NCI-H774 (cell line): ENCODE measurements at places on chromosomes 5 and 9.

DNA sequence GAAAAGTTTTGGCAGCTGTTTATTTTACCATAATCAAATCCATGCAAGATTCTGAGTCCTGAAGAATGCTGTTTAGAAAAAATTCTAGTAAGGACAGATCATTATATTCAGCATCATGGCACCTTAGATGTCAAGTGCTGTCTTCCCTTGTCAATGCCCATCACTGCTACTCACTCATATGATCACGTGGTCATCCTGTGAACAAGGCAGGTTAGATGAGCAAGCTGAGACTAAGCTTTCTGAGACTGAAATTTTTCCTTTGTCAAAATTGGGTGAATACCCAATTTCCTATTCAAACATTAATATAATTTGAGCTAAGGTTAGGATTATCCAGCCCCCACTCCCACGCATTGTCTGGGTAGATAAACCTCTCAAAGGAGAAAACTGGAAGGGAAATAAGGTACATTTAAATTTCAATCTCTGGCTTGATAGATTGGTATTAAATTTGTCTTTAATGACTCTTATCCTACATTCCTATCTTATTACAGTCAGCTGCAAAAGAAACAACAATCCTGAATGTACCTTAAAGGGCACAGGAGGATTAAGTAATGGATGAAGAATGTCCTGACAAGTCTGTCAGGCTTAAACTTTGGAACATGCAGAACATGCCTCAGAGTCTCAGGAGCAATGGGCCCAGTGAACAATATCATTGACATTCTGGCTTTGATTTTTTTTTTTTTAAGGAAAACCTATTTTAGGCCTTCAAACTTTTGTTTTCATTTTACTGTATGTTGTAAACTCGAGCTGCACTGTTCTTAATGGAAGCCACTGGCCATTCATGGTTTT lies 148.7 kb upstream of the RANBP3L start:
- no peak for DNase-seq

DNA sequence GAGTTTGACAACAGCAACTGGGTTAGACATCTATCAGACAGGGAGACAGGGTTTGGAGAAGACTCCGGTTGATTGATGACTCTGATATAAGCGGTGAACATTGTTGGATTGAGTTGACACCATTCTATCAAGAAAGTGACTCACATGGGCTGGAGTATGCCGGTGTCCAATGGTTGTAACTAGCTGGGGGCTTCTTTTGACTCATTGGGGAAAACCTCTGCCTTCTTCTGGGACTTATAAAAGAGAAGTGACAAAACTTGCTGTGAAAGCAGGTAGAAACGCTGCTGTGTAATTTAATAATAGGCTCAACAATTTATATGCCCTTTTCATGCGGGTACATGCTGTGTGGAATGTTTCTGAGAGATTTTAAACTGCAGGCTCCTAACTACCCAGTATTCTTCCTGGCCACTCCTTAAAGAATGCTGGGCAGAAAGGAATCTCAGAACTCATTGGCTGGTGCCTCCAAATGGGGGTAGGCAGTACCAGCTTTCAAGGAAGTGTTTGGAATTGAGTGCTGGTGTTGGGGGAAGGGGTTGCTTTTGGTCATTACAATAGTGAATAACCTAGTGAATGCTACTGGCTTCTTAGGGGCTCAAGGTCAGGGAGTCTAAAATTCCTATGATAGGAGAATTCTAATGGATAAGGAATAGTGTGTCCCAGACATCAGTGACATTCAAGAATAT lies 43.9 kb downstream of the FYB1 start:
- DNase-seq, result no peak

DNA sequence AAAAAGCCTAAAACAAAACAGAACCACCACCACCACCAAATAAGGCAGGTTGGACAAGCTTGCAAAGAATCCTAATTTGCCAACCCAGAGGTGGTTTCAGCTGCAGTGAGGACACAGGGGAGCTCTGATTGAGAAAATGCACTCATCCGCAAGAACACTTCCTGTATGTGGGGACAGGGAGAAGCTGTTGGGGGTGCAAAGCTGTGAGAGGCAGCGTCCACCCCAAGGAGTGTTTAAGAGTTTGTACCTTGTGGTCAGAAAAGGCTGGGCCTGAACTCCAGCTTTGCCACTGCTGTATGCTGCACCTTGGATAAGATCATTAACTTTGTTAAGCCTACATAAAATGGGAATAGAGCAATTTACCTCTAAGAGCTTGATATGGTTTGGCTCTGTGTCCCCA lies 511.7 kb downstream of the BNC2 start:
- no peak for DNase-seq

DNA sequence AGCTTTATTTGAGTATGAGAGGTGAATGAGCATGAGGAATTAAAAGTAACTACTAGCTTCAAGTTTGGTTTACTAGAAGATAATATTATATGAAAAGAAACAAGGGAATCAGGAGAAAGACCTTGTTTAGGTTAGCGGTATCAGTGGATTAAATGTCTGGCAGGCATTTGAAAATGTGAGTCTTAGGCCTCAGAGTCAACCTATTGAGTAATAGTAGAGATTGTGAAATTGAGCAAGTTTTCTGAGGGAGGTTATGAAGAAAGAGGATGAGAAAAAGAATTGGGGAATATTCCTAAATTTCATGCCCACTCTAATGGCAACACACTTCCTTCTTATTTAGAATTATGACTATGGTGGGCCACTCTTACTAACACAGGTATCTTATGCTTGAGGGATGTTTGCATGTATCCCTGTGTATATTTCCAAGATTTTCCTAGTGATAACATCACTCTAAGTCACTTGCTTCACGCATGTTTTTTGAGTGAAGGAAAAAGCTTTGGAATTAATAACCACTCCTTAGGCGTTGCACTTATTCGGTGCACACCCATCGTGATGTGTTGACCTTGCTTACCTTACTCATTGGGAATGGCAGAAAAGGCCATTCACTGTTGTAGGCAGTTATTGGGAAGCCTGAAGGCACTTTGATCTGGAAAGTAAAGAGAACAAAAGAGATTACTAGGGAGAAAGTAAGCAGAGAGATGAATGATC lies 8.2 kb upstream of the ELL2 start:
- no peak for DNase-seq

DNA sequence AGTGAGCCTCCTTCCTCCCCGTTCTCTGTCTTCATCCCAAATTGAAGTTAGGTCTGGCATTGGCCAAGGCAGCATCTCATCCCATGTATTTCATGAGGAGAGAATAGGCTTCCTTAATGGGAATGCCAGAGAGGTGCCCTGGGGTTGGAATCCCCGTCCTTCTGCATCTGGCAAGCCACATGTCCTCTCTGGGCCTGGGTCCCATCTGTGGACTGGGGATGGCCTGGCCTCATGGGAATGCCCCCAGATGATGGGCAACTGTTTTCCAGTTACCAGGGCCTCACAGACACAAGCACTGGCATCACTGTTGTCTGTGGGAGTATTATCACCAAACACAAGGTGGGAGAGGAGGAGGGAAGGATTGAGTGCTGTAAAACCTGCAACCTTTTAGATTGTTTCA lies 153.9 kb downstream of the FSTL4 start:
- DNase-seq, result no peak

DNA sequence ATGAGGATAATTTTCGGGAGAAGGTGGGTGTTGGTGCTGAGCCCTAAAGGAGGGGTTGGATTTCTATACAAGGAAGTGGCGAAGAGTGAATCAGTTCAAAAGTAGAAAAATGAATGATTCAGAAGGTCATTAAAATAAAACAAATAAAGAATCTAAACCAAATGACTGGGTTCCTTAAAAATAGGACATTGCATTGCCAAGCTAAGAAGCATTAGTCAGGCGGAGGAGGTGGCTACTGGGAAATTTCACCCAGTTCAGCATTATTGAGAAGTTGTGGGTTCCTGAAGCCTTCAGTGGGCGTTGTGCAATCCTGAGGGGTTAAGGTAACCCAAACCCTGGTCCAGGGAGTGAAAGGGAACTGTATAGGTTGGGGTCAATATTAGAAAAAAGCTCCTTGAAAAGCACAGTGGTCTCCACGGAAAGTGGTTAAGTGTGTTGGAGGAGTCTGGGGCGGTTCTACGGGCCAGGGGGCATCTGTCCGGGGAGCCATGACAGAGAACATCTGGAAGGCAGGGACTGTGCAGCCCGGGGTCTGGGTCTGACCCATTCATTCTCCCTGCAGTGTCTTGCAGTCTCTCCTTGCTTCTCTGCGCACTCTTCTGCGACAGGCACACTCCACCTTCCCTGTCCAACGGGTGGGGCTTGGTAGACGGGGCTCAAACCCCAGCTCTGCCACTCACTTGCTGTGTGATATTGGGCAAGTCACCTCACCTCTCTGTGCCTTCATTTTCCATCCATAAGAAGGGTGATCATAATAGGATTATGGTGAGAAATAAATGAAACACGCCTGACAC lies 27.6 kb upstream of the DUSP1 start:
- no peak for DNase-seq

DNA sequence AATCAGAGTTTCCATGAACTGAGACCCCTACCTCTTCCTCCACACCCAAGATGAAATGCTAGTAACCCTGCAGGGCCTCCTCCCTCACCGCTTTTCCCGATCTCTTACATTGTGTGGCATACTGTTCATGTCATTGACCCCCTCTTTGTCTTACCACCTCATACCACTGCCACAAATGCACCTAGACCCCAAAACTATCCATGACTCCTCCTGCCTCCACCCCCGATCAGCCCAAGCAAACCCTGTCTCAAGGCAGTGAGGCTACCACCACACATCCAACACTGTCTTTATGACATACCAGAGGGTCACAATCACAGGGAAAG lies 55.7 kb downstream of the PLAC8L1 start:
- no peak for DNase-seq

DNA sequence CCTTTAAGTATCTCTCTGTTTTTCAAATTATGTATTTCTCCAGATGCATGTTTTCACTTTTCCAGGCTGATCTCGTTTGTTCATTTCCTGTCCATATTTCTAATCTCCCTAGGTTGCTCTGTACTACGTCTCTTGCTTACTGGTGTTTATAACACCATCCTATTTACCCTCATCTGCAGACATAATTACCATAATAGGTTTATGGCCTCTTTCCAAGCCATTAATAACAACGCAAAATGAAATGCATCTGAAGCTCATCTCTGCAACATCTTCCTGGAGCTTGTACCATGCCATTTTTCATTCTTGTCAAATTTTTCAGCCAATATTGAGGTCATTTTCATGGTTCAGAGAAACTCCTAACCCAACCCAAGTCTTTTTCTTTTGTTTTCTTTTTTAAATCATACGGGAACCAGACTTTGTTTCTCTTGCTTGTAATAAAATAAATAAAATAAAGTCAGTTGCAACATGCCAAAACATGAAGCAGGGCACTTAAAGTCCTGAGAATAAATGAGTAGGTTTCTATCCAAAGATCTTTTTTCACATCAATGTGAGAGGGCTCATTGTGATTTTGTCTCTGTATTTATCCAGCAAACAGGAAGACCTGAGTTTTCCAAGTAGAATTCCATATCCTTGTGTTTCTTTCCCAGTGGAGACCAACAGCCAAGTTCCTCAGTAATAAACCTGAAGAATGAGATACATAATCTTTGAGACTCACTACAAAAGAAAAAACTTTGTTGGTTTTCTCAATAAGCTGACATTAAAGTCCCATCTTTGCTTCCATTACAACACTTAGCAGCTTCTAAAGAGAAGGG lies 37.0 kb downstream of the DPYSL3 start:
- DNase-seq, result no peak

GRCh38 chr9:123691765-123692303 lies 238.1 kb downstream of the DENND1A start:
- DNase-seq, result no peak

GRCh38 chr5:150298701-150299451 lies 3.8 kb downstream of the ARSI start:
- DNase-seq, result no peak

- no peak for DNase-seq
Measured at GRCh38 chr9:87725900-87726709, at the start of gene CTSL. TSS of gene CTSL (plus strand) at chr9:87726119. CDS start at chr9:87727604, 1,485 bp downstream.

GRCh38 chr5:35811108-35811741 lies 45.5 kb upstream of the IL7R start:
- no peak for DNase-seq

GRCh38 chr9:85897848-85898247 lies 43.1 kb upstream of the NAA35 start:
- no peak for DNase-seq

DNA sequence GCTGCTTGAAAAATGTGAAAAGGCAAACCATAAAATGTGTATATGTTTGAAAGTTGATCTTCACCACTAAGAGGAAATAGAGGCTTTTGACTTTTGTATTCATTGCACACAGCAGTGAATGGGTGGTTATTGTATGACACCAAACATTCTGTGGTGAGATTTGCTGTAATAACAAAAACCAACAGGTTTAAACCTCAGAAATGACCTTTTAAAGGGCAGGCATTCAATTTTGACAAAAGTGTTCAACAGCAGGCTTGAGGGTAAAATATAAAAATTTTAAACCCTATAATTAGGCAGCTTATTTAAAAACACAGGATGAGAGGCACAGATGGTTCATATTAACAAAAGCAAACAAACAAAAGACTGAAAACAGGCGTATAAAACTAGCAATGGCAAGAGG lies 128.1 kb upstream of the NUDT12 start:
- no peak for DNase-seq

DNA sequence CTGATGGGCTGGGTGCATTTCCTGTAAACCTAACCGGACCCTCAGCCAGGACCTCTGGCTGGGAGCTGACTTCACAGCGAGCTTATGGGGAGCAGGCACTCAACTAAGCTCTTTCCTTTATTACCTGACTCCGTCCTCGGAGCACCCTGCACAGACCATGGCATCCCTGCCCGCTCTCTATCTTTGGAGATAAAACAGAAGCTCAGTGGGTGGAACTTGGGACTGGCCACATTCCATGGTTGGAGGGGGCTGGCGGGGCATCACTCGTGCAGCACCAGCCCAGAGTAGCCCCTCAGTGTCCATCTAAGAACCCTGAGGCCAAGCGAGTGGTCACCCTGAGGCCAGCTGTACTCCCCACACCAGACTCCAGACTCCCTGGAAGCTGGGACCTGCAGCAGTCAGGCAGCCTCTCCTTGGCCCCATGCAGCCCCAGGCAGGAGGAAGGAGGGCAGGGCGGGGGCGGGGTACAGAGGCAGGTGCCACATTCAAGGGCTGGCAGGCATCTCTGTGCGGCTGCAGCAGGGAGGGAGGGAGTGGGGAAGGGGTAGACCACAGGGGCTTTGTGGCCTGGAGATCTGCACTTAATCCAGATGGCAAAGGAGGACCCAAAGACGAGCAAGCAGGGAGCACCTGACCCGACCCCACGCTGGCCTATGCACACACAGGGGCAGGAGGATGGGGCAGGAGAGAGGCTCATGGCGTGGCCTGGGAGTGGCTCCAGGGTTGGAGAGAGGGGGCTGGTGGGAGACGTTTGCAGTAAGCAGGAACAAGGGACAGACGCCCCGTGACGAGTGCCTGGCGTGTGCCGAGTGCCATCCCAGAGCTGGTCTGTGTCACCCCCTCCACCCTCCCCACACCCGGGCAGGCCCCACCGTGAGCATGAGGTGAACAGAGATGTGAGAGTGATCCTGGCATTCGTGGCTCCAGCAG lies 26.1 kb downstream of the GLT6D1 start:
- DNase-seq, result no peak

- DNase-seq, result no peak
Measured at GRCh38 chr5:1882337-1883119, at the start of gene IRX4. TSS of gene IRX4 (minus strand) at chr5:1882925. CDS start at chr5:1882647, 278 bp downstream.

DNA sequence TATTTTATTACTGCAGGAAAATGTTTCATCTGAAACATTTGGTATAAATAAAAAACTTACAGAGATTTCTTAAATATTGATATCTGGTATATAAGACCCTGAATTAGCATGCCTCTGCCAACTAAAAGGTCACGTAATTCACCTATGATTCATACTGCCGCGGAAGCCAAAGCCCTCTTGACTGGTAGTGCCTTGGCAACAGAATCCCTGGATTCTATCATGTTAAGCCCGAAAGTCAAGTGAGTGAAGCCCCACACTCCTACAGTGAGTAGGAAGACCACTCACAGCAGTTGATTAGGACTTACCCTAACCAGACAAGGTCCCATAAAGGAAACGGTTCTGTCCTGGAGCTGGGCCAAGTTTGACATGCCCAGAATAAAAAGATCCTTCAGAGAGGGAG lies 175.6 kb upstream of the NREP start:
- no peak for DNase-seq
